ENCODE measurements at places on chromosomes 2 and 18. TPM values are rescaled to one million over a fixed set of nuclear protein-coding genes. Genes with fewer than 3 reads are reported as not detected.

TLX2 gene
- total RNA-seq, result not detected

VWC2L gene
- 0.11 TPM for total RNA-seq

CDH20 gene
- not detected for total RNA-seq

IL1F10 gene
- not detected for total RNA-seq

RAD51AP2 gene
- total RNA-seq, result 0.12 TPM

CPLX4 gene
- total RNA-seq, result not detected

ZBTB7C gene
- 6.2 TPM for total RNA-seq

CRYBA2 gene
- not detected for total RNA-seq

TNS1 gene
- 45.0 TPM for total RNA-seq

DQX1 gene
- total RNA-seq, result 1.1 TPM

WDSUB1 gene
- 13.4 TPM for total RNA-seq

TMEM178A gene
- total RNA-seq, result 22.5 TPM

C18orf54 gene
- total RNA-seq, result 2.5 TPM

NYAP2 gene
- not detected for total RNA-seq

SNORC gene
- 3.8 TPM for total RNA-seq

ZBTB14 gene
- total RNA-seq, result 13.8 TPM

RAPH1 gene
- 36.5 TPM for total RNA-seq

NMUR1 gene
- total RNA-seq, result 0.15 TPM

GREB1L gene
- total RNA-seq, result 5.2 TPM

OSBPL6 gene
- 1.6 TPM for total RNA-seq

OSGEPL1 gene
- 12.5 TPM for total RNA-seq

FKBP1B gene
- 43.1 TPM for total RNA-seq

ELAC1 gene
- 5.6 TPM for total RNA-seq

LIPG gene
- 1.5 TPM for total RNA-seq

APOB gene
- total RNA-seq, result 0.15 TPM

ZSWIM2 gene
- total RNA-seq, result not detected

RAB6D gene
- not detected for total RNA-seq

SKOR2 gene
- total RNA-seq, result not detected

RAB31 gene
- total RNA-seq, result 7.8 TPM

SYT4 gene
- 0.07 TPM for total RNA-seq

SP3 gene
- 164 TPM for total RNA-seq

TMEFF2 gene
- 0.15 TPM for total RNA-seq

ARL4C gene
- 7.0 TPM for total RNA-seq

UGT1A8 gene
- not detected for total RNA-seq

CD226 gene
- 0.21 TPM for total RNA-seq

TMEM247 gene
- total RNA-seq, result not detected

DLX2 gene
- not detected for total RNA-seq

YIPF4 gene
- total RNA-seq, result 8.8 TPM

INO80B gene
- total RNA-seq, result 23.0 TPM

ACOXL gene
- total RNA-seq, result 1.7 TPM

SLC8A1 gene
- 492 TPM for total RNA-seq

TTN gene
- 1,214 TPM for total RNA-seq

SGPP2 gene
- total RNA-seq, result 24.6 TPM

CD8B2 gene
- total RNA-seq, result not detected

LYG1 gene
- 1.6 TPM for total RNA-seq

CDK15 gene
- not detected for total RNA-seq

ABCB11 gene
- 0.12 TPM for total RNA-seq

GLI2 gene
- 13.8 TPM for total RNA-seq

MC5R gene
- not detected for total RNA-seq

CTLA4 gene
- total RNA-seq, result not detected

UGT1A9 gene
- total RNA-seq, result not detected

SERPINB3 gene
- not detected for total RNA-seq

COLEC11 gene
- 5.4 TPM for total RNA-seq

ONECUT2 gene
- total RNA-seq, result 0.04 TPM

SAG gene
- total RNA-seq, result not detected

CCDC68 gene
- total RNA-seq, result 1.3 TPM

ACTG2 gene
- total RNA-seq, result 0.42 TPM
